ENCODE measurements at places on chromosomes 16 and 17. TPM values are rescaled to one million over a fixed set of nuclear protein-coding genes. Genes with fewer than 3 reads are reported as not detected.

Gene LRRC46
- 1.1 TPM for total RNA-seq

Gene PSME3IP1
- total RNA-seq = 77.8 TPM

Gene E4F1
- 22.6 TPM for total RNA-seq

Gene ASPHD1
- total RNA-seq = 4.4 TPM

Gene CD79B
- total RNA-seq = 4.7 TPM

Gene CHRNE
- 0.98 TPM for total RNA-seq

GRCh38 chr17:61280338-61280737 is 119.3 kb upstream of the TBX2 start:
- H3K36me3 ChIP-seq = no peaks in the 10 kb centered on the region
- H3K4me1 ChIP-seq = no peaks in the 10 kb centered on the region
- H3K4me3 ChIP-seq = no peak overlapping the region
- DNase-seq = no peak

DNA sequence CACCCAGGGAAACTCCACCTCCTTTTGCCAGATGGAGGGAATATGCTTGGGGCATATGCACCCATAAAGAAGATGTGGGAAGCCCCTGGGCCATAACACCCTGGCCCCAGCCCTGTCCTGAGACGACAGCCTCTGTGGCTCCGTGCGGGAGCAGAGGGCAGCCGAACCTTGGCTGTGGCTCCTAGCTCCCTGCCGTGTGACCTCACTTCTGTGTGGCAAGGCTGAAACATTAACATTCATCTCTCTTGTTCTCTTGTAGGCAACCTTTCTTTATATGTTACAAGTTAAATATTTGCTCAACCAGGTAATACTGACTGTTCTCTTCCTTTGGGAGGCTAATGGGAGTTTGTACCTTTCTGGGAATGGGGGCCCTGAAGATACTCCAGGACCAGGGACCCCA is 17.5 kb downstream of the SLC47A1 start:
- H3K4me3 ChIP-seq = no peak overlapping the region
- no peaks in the 10 kb centered on the region for H3K27me3 ChIP-seq
- DNase-seq = no peak
- peaks cover 3% of the 10 kb centered on the region for H3K4me1 ChIP-seq
- no peaks in the 10 kb centered on the region for H3K36me3 ChIP-seq

DNA sequence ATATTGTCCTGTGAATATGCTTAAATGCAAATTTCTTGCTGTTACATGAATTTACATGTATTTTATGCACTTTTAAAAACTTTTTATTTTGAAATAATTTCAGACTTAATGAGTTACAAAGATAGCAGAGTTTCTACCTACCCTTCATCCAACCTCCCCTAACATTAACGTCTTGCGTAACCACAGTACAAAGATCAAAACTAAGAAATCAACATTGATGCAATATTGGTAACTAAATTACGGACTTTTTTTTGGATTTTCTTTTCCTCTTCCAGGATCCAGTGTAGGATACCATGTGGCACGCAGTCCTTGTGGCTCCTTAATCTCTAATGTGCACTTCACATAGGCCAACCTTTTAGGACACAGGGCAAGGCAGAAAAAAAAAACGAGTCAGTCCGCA is 124.9 kb downstream of the ABCC12 start:
- no peak for DNase-seq
- no peaks in the 10 kb centered on the region for H3K4me1 ChIP-seq
- no peak overlapping the region for H3K4me3 ChIP-seq
- H3K27ac ChIP-seq = no peak overlapping the region

GRCh38 chr16:50881331-50881830 is 139.5 kb downstream of the CYLD start:
- no peaks in the 10 kb centered on the region for H3K4me1 ChIP-seq
- no peaks in the 10 kb centered on the region for H3K36me3 ChIP-seq
- no peak overlapping the region for H3K4me3 ChIP-seq

DNA sequence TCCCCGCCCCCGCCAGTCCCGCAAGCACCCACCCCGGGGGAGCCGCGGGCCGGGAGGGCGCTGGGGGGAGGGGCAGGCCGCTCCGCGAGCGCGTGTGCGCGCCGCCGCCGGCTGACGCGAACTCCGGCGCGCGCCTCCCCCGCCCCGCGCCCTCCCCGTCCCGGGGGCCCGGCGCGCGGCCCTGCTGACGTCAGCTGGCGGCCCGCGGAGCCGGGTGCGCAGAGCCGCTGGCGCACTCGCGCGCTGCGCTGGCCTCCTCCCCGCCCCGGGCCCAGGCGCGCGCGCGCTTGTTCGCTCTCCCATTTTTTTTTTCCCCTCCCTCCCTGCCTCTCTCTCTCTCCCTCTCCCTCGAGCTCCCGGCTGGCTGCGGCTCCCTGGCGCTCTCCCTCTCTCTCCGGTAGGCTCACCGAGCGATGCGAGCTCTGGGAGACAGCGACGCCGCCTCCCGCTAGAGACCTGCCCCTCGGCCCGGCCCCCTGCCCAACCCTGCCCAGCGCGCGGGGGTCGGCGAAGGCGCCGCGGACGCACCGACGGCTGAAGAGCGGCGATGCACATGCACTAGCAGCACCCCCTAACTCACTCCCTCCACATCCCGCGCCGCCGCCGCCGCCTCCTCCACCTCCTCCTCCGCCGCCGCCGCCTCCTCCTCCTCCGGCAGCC is at the start of gene GNAO1:
GNAO1 (plus strand) TSS at position 334 of the 660 bp plus-strand sequence. CDS start 747 bp downstream, outside the sequence.
- DNase-seq = peak; percentile 76
- H3K36me3 ChIP-seq = no peaks in the 10 kb centered on the region
- H3K27ac ChIP-seq = no peak within 1 kb of the TSS
- peaks cover 58% of the 10 kb centered on the region for H3K27me3 ChIP-seq

DNA sequence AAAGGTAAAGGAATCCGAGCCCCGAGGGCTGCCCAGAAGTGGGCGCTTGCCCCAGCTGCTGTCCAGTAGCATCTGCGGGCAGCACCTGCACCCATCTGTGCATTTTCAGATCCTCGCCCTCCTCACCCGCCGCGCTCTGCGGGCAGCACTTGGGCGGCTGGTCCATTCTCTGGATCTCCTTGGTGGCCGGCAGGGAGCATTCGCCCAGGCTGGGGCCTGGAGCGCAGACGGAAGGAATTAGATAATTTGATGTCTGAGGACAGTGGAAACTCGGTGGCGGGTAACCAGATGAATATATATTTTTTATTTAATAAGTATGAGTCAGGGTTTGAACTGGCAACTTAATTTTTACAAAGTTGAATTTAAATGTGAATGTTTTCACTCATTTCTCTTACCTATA is 88.5 kb downstream of the NPIPB11 start:
- no peaks in the 10 kb centered on the region for H3K36me3 ChIP-seq
- no peak overlapping the region for H3K4me3 ChIP-seq
- H3K27me3 ChIP-seq = no peaks in the 10 kb centered on the region
- DNase-seq = no peak
- H3K4me1 ChIP-seq = peaks cover 4% of the 10 kb centered on the region

- no peak overlapping the region for H3K27ac ChIP-seq
- no peaks in the 10 kb centered on the region for H3K36me3 ChIP-seq
- H3K4me1 ChIP-seq = no peaks in the 10 kb centered on the region
- H3K27me3 ChIP-seq = peaks cover 17% of the 10 kb centered on the region
- DNase-seq = no peak
Measured at GRCh38 chr16:50474138-50474537, 74.1 kb upstream of the NKD1 start.

- no peak for DNase-seq
- H3K36me3 ChIP-seq = no peaks in the 10 kb centered on the region
- H3K27me3 ChIP-seq = peaks cover 7% of the 10 kb centered on the region
- peak overlapping the region; percentile 81 for H3K27ac ChIP-seq
Measured at GRCh38 chr16:3088450-3088849, 10.6 kb downstream of the ZSCAN10 start.

GRCh38 chr17:77528516-77529327 is 388.0 kb downstream of the SEC14L1 start:
- H3K4me3 ChIP-seq = peak overlapping the region; percentile 21
- peak; percentile 54 for DNase-seq
- peaks cover 5% of the 10 kb centered on the region for H3K4me1 ChIP-seq
- H3K36me3 ChIP-seq = no peaks in the 10 kb centered on the region
- H3K27me3 ChIP-seq = peaks cover 31% of the 10 kb centered on the region
- no peak overlapping the region for H3K27ac ChIP-seq

- H3K36me3 ChIP-seq = peaks cover 22% of the 10 kb centered on the region
- H3K27ac ChIP-seq = no peak overlapping the region
- H3K4me3 ChIP-seq = no peak overlapping the region
- H3K4me1 ChIP-seq = peaks cover 20% of the 10 kb centered on the region
Measured at GRCh38 chr16:31106509-31107464, 1.4 kb upstream of the BCKDK start.

- DNase-seq = no peak
- no peak overlapping the region for H3K4me3 ChIP-seq
- H3K4me1 ChIP-seq = no peaks in the 10 kb centered on the region
- no peaks in the 10 kb centered on the region for H3K27me3 ChIP-seq
- no peaks in the 10 kb centered on the region for H3K36me3 ChIP-seq
Measured at GRCh38 chr17:63491977-63492618, 15.2 kb downstream of the ACE start.

- H3K27me3 ChIP-seq = peaks cover 23% of the 10 kb centered on the region
- H3K36me3 ChIP-seq = no peaks in the 10 kb centered on the region
- H3K4me1 ChIP-seq = no peaks in the 10 kb centered on the region
- H3K27ac ChIP-seq = no peak overlapping the region
Measured at GRCh38 chr17:47757386-47757785, 24.4 kb downstream of the TBX21 start.

GRCh38 chr16:28524681-28525171 is 14.0 kb downstream of the NUPR1 start:
- H3K4me3 ChIP-seq = no peak overlapping the region
- no peaks in the 10 kb centered on the region for H3K36me3 ChIP-seq
- no peaks in the 10 kb centered on the region for H3K27me3 ChIP-seq
- no peaks in the 10 kb centered on the region for H3K4me1 ChIP-seq
- no peak overlapping the region for H3K27ac ChIP-seq
- no peak for DNase-seq

GRCh38 chr17:37672548-37673078 is 29.4 kb upstream of the DDX52 start:
- DNase-seq = no peak
- no peaks in the 10 kb centered on the region for H3K4me1 ChIP-seq
- H3K36me3 ChIP-seq = no peaks in the 10 kb centered on the region
- no peak overlapping the region for H3K4me3 ChIP-seq

- H3K36me3 ChIP-seq = no peaks in the 10 kb centered on the region
- no peak overlapping the region for H3K4me3 ChIP-seq
- H3K27ac ChIP-seq = no peak overlapping the region
- H3K27me3 ChIP-seq = no peaks in the 10 kb centered on the region
- H3K4me1 ChIP-seq = no peaks in the 10 kb centered on the region
Measured at GRCh38 chr16:55120408-55120807, 189.7 kb downstream of the IRX5 start.

DNA sequence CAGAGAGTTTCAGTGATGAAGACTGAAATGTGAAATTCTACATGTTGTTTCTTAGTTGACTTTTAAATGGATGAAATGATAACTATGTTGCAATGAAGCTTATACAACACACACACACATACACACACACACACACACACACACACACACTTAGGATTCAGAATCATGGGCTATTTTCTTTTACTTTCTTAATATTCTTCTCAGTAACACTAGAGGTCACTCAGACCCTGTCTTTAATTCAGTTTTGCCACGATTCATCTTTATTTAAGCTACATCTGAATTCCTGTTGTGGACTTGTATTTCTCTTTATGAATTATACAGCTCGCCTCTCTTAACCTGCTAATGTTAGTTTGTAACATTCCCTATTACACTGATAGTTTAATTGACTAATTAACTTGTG is 109.6 kb upstream of the GOT2 start:
- H3K4me3 ChIP-seq = no peak overlapping the region
- no peak overlapping the region for H3K27ac ChIP-seq
- no peak for DNase-seq
- H3K4me1 ChIP-seq = no peaks in the 10 kb centered on the region
- no peaks in the 10 kb centered on the region for H3K36me3 ChIP-seq
- no peaks in the 10 kb centered on the region for H3K27me3 ChIP-seq

GRCh38 chr17:9498490-9498889 is 77.1 kb downstream of the STX8 start:
- H3K36me3 ChIP-seq = peaks cover 9% of the 10 kb centered on the region
- no peaks in the 10 kb centered on the region for H3K27me3 ChIP-seq
- no peaks in the 10 kb centered on the region for H3K4me1 ChIP-seq
- H3K27ac ChIP-seq = no peak overlapping the region
- no peak for DNase-seq

DNA sequence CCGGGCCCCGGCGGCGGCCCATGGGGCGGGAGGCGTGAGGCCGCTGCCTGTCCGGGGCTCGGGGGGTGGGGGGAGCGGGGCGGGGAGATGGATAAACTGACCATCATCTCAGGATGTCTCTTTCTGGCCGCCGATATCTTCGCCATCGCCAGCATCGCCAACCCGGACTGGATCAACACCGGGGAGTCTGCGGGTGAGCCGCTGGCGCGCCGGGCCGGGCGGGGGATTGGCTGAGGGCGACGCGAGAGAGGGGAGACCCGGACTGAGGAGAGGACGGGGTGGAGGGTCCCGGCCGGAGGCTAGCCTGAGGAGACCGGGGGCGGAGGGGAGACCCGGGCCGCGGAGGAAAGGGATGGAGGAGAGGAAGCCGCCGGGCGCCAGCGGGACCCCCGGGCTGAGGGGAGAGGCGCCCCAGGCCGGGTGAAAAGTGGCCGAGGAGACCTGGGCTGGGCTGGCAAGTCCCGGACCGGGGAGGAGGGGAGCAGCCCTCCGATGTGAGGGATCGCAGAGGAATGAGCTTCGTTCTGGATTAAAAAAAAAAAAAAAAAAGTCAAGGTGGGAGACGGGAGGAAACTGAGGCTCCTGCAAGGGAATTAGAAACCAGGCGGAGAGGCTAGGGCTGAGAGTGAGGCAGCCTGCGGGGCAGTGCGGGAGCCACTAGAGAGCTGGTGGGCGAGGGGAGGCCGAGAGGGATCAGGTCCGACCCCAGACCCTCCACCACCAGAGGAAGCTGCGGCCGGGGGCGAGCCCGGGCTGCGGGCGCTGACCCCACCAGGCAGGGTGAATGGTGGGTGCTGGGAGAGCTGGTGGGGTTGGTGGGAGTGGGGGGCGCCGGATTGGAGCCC is 526 bp downstream of the MOSMO start:
- H3K4me3 ChIP-seq = peak overlapping the region; percentile 93
- peak; percentile 67 for DNase-seq
- no peaks in the 10 kb centered on the region for H3K27me3 ChIP-seq
- H3K27ac ChIP-seq = peak overlapping the region; percentile 65
- H3K4me1 ChIP-seq = peaks cover 16% of the 10 kb centered on the region
- no peaks in the 10 kb centered on the region for H3K36me3 ChIP-seq

GRCh38 chr17:56292010-56292409 is 138.7 kb downstream of the ANKFN1 start:
- H3K27ac ChIP-seq = no peak overlapping the region
- H3K4me3 ChIP-seq = no peak overlapping the region
- H3K4me1 ChIP-seq = peaks cover 5% of the 10 kb centered on the region
- DNase-seq = no peak
- no peaks in the 10 kb centered on the region for H3K36me3 ChIP-seq

Measured in upper lobe of right lung (tissue), 1 donor.